ENCODE measurements at places on chromosomes 12 and 14.

DNA sequence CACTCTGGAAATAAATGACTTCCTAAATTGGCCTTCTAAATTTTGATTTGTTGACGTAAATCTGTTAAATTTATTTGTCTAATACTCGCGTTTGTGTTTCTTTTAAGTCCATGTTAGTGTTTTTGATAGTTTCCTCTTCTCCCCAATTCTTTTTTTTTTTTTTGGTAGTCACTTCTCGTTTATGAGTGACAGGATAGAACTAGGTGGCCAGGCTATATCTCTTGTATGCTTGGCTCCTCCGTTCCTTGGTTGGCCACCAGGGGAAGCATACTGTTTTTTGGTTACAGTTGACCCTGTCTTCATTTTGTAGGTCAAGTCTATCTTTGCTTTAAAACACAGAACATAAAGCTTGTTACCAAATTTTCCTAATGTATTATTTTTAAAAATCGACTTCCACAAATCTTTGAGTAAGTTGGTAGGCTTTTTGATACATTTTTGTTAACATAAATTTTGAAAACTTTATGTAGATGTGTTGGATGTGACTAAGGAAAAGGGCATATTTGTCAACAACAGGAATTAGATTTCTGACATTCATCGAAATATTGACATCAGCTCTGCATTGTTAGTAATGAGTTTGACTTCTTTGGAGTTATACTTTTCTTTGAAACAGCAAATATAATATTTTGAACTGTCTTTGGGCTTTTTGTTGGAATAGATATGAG is 2.2 kb downstream of the RCOR1 start:
- peak; percentile 18 for DNase-seq

- DNase-seq = no peak
Observed at GRCh38 chr12:128018067-128018466, 248.9 kb upstream of the TMEM132C start.

DNA sequence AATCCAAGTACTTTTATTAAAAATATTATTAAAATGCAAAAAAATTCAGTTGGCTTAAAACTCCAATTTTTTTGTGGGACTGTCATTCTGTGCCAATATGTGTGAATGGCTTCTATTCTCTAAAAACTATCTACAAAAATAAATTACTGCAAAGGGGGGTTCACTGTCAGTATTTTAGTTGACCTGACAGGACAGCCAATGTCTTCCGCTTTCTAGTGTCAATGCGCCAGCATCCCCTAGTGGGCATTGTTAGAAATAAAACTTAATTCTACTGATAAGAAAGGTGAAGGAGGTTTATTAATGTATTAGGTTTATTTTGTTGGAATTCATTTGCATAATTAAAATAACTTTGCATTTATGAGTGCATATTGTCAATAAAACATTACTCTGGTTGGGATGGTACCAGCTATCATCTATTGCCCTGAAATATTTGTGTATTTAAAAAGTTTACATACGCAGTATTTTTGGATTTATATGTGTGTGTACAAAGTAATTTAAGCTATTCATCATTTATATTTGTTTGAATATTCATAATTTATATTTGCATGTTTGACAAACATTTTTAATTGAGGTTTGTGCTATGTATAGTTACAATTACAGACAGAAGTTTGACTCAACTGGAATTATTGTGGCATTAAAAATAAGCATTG is 527.2 kb downstream of the FLRT2 start:
- no peak for DNase-seq

DNA sequence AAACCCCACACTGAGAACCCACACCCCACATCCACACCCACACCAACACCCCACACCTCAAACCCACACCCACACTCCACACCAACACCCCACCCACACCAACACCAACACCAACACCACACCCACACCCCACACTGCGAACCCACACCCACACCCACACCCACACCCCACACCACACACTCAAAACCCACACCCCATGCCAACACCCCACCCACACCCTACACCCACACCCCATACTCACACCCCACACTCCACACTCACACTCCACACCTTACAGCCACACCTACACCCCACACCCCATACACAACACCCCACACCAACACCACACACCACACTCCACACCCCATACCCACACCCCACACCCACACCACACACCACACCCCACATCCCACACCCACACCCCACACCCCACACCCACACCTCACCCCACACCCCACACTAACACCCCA is 38.0 kb downstream of the TMEM120B start:
- DNase-seq = no peak

GRCh38 chr14:95055318-95055717 is 102.0 kb downstream of the DICER1 start:
- DNase-seq = no peak

GRCh38 chr12:111780166-111780565 is 13.4 kb downstream of the ALDH2 start:
- DNase-seq = no peak

DNA sequence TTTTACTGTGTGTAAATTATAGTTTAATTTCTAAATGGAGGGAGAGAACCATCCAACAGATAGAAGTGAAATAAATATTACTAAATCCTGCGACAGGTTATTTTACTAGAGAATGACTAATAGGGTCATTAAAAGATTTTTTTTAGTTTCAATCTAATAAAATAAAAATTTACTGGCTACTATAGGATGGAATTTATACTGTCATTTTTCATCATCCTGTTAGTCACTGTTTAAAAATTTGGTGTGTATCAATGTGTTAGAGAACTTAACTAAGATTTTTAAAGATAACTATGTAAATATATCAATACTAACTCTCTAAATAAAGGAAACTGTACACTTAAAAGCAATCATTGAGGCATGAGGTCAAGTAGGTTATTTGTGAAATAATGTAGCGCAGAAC is 41.1 kb upstream of the CDKN3 start:
- DNase-seq = no peak

GRCh38 chr12:121537814-121538698 is 42.8 kb downstream of the KDM2B start:
- no peak for DNase-seq

DNA sequence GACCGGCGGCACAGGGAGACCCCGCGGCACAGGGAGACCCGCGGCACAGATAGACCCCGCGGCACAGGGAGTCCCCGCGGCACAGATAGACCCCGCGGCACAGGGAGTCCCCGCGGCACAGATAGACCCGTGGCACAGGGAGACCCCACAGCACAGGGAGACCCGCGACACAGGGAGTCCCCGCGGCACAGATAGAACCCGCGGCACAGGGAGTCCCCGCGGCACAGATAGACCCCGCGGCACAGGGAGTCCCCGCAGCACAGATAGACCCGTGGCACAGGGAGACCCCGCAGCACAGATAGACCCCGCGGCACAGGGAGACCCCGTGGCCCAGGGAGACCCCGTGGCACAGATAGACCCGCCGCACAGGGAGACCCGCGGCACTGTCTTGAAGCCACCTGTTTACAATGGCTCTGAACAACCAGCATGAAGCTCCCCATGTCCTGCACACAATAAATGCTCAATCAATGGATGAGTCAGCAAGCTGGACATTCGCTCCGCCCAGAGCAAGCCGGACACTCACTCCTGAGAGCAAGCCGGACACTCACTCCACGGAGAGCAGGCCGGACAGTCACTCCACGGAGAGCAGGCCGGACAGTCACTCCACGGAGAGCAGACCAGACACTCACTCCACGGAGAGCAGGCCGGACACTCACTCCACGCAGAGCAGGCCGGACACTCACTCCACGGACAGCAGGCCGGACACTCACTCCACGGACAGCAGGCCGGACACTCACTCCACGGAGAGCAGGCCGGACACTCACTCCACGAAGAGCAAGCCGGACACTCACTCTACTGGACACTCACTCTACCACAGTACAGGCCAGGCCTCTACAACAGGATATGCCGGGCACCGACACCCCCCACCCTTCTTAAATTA is 121.9 kb downstream of the RFLNA start:
- no peak for DNase-seq

DNA sequence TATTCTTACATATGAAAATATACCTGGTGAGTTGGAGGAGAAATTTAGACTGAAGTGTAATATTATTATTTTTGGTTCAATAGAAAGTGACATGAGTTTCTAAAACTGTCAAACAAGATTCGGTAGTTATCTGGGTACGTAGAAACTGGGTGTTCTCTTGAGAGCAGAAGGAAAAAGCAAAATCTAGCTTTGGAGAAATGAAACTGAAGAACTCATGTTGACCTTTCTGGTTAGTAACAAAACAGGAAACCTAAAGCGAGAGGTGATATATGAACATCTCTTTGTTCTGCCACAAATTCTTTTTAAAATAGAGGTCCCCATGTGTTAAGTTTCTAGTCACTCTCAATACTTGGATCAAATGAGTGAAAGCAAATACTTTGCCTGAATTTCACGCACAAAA is 401.7 kb downstream of the TRHDE start:
- DNase-seq = no peak

DNA sequence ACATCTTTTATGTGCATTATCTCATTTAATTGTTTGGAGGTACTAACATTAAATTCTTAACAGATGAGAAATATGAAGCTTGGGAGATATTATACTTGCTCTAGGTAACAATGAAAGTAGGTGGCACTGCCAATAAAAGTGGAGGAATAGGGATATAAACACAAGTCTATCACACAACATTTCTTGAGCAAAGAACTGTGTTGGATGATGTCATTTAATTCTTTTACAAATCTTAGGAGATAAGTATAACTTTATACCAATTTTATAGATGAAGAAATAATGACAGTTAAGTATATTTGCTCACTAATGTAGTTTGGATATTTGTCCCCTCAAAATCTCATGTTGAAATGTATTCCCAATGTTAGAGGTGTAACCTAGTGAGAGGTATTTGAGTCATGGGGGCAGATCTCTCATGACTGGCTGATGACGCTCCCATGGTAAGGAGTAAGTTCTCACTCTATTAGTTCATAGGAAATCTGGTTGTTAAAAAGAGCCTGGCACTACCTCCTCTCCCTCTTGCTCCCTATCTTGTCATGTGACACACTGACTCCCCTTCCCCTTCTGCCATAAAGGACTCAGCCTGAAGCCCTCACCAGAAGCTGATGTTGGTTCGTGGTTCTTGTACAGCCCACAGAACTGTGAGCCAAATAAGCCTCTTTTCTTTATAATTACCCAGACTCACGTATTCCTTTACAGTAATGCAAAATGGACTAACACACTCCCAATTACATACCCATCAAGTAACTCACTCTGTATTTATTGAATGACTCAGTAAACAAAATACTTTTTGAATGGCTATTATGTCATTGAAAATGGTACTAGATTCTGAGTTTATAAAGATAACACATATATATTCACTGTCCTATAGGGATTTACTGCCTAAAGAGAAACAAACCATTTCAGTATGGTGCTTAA is 146.8 kb upstream of the KITLG start:
- DNase-seq = no peak

DNA sequence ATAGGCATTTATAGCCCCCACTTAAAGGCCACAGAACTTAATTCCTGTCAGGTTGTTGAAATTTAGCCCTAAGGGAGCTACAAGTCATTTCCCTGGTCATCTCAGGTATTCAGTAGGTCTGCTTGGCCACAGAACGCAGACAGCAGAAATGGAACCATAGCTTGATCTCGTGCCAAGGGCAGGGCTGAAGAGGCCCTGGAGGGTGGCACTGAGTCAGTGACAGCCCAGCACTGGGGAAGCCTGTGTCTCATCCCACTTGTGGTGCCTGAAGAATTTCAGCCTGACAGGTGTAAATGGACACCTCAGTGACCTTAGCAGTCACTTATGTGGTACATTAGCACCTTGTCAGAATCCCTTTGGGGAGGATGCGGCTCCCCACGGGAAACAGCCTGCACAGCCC is 6.6 kb downstream of the PRKAB1 start:
- no peak for DNase-seq

- DNase-seq = no peak
Observed at GRCh38 chr14:102197317-102197853, 57.7 kb downstream of the WDR20 start.

GRCh38 chr12:111616177-111616623 is 17.1 kb upstream of the ATXN2 start:
- no peak for DNase-seq

- DNase-seq = no peak
Observed at GRCh38 chr14:105765893-105766614, 239.7 kb downstream of the TMEM121 start.

DNA sequence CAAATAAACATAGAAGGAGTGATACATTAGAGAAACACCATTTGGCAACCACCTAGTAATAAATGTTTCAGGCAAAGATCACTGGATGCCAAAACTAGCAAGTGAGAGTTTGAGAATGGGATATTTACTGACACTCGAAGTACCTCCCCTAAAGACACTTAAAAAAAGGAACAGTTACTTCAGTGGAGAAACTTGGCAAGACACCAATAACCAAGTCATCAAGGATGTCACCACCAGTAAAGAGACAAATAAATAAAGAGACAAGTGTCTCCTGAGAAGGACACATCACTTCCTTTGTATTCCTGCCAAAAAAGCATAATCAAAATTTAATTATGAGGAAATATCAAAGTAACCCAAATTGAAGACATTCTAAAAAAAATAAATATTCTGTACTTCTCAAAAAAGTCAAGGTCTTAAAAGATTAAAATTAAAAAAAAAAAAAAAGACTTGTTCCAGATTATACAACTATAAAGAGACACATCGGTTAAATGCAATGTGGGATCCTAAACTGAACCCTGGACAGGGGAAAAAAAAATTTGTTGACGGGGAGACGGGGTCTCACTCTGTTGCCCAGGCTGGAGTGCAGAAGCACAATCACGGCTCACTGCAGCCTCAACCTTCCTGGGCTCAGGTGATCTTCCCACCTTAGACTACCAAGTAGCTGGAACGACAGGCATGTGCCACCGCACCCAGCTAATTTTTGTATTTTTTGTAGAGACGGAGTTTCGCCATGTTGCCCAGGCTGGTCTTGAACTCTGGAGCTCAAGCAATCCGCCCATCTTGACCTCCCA is 26.4 kb downstream of the TM7SF3 start:
- no peak for DNase-seq

GRCh38 chr14:58705066-58705465 is 67.3 kb downstream of the DACT1 start:
- no peak for DNase-seq

DNA sequence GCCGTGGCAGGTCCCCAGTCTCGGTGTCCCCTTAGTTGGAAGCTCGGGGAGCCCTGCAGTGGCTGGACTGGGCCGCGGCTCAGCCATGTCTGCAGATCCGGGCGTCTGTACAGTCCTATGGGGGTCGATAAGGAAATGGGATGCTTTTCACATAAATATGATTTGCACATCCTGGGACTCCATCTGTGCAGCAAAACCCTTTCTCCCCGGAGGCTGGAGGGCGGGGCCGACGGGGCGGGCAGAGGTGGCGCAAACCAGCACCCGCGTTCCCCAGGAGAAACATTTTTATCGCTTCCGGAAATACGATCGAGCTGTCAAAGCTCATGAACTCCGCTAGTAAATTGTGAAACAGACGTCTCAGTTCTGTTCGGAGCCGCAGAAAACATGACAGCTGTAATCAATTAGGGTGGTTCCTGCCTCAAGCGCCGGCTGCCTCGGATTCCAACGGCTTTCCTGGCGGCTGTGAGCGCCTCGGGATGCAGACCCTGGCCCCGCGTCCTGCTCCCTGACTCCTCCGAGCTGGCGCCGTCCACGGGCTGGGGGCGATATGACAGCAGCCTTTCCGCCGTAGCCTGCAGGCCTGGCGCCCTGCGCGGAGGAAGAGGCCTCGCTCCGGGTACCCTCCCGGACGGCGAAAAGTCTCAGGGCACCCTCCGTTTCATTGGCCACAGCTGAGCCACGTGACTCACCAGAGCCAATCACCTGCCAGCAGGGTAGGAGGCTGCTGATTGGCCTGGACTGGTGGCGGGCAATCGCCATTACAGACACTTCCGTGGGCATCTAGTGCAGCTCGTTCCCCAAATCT is 23.0 kb downstream of the DIO3 start:
- no peak for DNase-seq

GRCh38 chr14:64860039-64860438 is 19.7 kb downstream of the SPTB start:
- no peak for DNase-seq

- no peak for DNase-seq
Observed at GRCh38 chr12:25546318-25546717, 6.8 kb downstream of the LMNTD1 start.
